ENCODE measurements at places on chromosomes 7 and 10.

GRCh38 chr7:122846591-122846990, 39.7 kb downstream of the CADPS2 start:
- DNase-seq, result no peak

GRCh38 chr10:15738270-15738925, 18.7 kb upstream of the ITGA8 start:
- DNase-seq, result no peak

DNA sequence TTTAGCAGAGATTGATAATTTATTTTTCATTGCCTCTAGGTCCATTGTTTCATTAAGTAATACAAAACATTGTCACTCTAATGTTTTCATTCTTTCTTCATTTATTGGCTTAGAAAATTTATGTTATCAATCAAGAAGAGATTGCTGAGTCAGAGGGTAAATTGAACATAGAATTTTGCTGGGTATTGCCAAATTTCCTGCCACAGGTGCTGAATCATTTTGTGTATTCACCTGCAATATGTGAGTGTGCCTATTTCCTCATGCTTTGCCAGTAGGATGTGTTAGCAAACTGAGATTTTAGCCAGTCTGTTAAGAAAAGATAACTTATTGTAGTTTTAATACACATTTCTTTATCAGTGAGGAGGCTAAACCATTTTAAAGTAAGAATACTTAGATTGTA, 38.0 kb downstream of the MARCHF5 start:
- DNase-seq, result no peak

GRCh38 chr10:105838392-105838791, 1197.3 kb downstream of the SORCS3 start:
- DNase-seq, result no peak

- peak; percentile 60 for DNase-seq
Measured at GRCh38 chr10:8130973-8131911, 76.8 kb downstream of the GATA3 start.

DNA sequence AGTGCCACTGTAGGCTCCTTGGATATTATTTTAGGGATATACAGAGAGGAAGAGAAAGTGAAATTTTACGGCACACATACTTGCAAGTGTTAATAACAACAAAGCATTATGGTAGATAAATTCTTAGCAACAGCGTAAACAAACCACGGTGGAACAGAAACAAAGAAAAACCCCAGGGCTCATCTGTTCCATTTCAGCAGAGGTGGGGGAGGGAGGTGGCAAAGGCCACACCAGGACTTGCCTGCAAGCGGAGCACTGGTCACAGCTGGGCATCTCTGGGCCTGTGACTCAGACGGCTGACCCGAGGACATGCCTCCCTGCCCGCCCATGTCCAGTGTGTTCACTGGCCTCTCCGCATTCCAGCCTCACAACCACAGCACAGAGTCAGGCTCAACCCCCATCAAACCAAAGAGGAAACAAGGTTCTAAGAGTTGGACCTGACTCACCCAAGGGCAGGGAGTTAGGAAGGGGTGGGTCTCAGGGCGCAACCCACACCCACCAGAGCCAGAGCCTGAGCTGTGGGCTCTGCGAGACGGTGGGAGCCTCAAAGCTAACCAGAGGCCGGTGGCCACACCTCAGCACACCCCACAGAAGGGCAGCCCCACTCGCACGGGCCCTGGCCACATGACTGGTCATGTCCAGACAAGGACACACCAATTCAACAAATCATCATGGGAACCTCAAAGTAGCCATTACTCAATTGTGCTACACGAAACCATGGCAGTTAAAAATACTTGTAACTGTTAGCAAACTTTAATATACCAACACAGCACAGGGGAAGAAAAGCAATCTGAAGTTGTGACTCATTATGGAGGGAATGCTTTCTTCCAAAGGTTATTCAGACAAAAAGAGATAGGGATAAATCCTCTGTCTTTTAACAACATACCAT, 10.7 kb downstream of the ESYT2 start:
- peak; percentile 70 for DNase-seq

- no peak for DNase-seq
Measured at GRCh38 chr10:125866421-125867029, 14.6 kb downstream of the DHX32 start.

DNA sequence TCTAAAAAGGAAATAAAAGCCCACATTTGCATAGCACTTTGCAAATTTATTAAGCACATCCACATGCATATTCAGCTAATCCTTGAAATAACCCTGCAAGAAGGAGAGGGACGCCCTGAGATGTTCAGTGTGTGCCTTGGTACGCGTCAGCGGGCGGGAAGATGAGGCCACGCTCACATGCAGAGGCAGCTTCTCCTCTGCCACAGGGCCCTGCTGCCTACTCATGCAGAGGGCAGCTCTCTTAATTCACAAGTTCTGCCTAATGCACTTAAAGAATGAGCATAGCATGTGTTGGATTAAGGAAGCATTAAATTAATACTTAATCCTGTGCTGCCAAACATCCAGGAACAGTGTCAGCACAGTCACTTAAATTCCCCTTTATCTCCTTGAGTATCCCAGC, 132.3 kb downstream of the HECW1 start:
- no peak for DNase-seq

Measured in activated CD4-positive, alpha-beta T cell treated with anti-CD3 and anti-CD28 coated beads, Interleukin-2, amount 50 U/mL, for 24 hours (primary cell).